ENCODE measurements at places on chromosomes 3 and 15.

- no peak for DNase-seq
These were observed 90.9 kb upstream of the NEO1 start for GRCh38 chr15:72961346-72961745.

GRCh38 chr3:152364237-152364636 lies 95.5 kb downstream of the MBNL1 start:
- no peak for DNase-seq

GRCh38 chr3:35448681-35449080 lies 190.6 kb upstream of the ARPP21 start:
- no peak for DNase-seq

DNA sequence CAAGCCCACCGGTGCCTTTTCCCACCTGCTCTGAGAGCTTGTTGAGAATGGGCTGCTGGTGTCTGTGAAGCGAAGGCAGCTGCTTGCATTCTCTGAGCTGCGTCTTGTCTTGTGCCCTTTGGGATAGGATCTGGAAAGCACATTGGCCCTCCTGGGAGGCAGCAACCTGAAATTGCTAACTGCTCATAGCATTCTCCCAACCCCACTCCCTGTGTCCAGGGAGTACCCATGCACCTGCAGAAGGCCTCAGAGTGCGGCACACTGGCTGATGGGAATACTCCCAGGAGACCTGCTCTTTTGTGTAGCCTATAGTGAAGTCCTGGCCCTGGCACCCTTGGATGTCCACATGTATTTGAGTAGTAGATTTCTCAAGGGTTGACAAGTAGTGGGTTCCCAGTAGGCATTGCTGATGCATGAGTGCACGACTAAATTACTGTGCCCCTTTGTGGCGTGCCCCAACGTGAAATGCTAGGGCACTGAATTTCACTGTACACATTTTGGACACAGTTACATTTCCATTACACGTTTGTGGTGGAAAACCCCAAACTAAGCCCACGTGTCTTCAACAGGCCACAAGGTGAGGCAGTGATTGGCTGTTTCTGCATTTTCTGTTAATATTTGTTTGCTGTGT lies 3.7 kb downstream of the EPHB1 start:
- no peak for DNase-seq

GRCh38 chr3:38738630-38739395 lies 77.2 kb downstream of the SCN10A start:
- DNase-seq = peak; percentile 39

- no peak for DNase-seq
These were observed 5.3 kb upstream of the ZNF445 start for GRCh38 chr3:44482721-44483120.

- no peak for DNase-seq
These were observed 162.5 kb downstream of the FNDC3B start for GRCh38 chr3:172201870-172202236.

DNA sequence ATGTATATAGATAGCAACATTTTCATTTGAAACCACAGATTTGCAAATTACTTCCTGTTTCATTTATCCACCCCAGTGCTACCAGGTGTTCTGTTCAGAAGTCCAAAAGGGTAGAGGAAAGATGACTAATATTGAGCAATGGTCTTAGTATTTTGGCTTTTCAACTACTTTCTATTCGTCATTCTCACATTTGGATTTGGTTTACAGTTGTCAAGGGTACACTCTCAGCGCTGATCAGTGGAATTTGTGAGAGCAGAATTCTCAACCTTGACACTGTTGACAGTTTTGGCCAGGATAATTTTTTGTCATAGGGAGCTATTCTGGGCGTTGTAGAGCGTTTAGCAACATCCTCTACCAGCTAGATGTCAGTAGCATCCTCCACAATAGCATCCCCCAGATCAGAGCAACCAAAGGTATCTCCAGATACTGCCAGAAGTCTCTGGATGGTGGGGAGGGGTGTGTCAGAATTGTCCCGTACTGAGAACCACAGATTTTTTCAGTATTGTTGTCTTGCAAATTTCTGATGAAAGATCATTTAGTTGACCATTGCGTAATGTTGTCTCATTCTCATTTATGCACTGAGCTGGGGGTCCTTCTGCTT lies 4.2 kb downstream of the HMCES start:
- DNase-seq = no peak

DNA sequence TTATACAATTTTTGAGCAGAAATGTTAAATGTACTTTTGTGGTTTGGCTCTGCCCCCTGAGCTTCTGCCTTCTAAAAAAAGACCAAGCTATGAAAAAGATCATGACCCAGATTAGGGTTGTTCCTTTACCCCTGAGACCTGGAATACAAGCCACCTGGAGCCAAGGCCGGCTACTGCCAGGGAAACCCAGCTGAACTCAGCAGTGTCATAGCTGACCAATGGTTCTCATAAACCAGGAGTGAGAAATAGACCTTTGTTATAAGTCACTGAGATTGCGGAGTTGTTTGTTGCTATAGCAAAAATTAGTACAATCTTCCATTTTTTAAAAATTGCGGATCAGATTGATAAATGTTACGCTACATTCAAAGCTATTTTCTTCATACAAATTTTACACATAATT lies 1261.7 kb downstream of the ROBO1 start:
- no peak for DNase-seq

GRCh38 chr3:55903680-55904079 lies 416.6 kb upstream of the WNT5A start:
- no peak for DNase-seq

GRCh38 chr3:47910777-47911440 lies 105.3 kb downstream of the MAP4 start:
- DNase-seq = no peak

GRCh38 chr15:40716165-40716564 lies 21.2 kb downstream of the RAD51 start:
- no peak for DNase-seq

GRCh38 chr3:143165211-143165610 lies 45.6 kb downstream of the CHST2 start:
- no peak for DNase-seq

DNA sequence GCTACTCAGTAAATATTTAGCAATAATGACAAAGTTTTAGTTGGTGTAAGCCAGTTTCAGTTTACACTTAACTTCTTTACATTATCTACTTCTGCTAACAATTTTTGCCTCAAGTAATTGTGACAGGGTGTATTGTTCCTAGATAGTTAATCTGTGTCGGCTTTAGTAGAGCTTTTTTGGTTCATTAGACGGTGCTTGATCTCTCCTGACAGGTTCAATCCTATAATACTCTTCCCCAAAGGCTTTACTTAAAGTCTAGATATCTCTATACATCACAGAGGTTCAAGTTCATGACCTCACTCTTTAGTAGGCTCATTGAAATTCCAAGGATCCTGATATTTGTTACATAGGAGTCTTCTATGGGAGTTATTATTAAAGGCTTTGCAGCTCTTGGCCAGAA lies 365.6 kb upstream of the DPPA4 start:
- no peak for DNase-seq

GRCh38 chr3:137348936-137349335 lies 391.2 kb downstream of the IL20RB start:
- DNase-seq = no peak

GRCh38 chr3:101141135-101141534 lies 147.9 kb upstream of the ABI3BP start:
- no peak for DNase-seq
